ENCODE measurements at places on chromosomes 3 and 15.

GRCh38 chr3:56989169-56989976, 71.1 kb upstream of the SPATA12 start:
- DNase-seq = no peak

- DNase-seq = no peak
These were observed 127.7 kb upstream of the EPHA3 start for GRCh38 chr3:88979760-88980159.

DNA sequence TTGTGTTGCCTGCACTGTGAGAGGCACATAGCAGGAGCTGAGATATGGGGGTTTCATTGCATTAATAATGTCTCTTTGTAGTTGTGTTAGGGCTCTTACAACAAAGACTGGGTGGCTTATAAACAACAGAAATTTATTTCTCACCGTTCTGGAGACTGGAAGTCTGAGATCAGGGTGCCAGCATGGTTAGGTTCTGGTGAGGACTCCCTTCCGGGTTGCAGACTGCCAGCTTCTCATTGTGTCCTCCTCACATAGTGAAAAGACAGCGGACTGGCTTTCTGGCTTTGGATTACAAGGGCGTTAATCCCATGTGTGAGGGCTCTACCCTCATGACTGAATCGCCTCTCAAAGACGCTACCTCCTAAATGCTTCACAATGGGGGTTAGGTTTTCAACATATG, 20.6 kb downstream of the TMEM108 start:
- DNase-seq = no peak

- no peak for DNase-seq
These were observed 23.8 kb downstream of the STIMATE start for GRCh38 chr3:52873433-52874159.

- no peak for DNase-seq
These were observed 111.7 kb downstream of the CYP19A1 start for GRCh38 chr15:51226576-51227210.

All from urinary bladder (tissue), 4 donors.